Stimulated activated CD4-positive, alpha-beta T cell treated with anti-CD3 and anti-CD28 coated beads, Interleukin-2, amount 100 ng/mL, for 24 hours (primary cell): ENCODE measurements at places on chromosomes 1 and 21.

- no peak for DNase-seq
Observed at GRCh38 chr1:224781800-224782199, 147.7 kb upstream of the DNAH14 start.

DNA sequence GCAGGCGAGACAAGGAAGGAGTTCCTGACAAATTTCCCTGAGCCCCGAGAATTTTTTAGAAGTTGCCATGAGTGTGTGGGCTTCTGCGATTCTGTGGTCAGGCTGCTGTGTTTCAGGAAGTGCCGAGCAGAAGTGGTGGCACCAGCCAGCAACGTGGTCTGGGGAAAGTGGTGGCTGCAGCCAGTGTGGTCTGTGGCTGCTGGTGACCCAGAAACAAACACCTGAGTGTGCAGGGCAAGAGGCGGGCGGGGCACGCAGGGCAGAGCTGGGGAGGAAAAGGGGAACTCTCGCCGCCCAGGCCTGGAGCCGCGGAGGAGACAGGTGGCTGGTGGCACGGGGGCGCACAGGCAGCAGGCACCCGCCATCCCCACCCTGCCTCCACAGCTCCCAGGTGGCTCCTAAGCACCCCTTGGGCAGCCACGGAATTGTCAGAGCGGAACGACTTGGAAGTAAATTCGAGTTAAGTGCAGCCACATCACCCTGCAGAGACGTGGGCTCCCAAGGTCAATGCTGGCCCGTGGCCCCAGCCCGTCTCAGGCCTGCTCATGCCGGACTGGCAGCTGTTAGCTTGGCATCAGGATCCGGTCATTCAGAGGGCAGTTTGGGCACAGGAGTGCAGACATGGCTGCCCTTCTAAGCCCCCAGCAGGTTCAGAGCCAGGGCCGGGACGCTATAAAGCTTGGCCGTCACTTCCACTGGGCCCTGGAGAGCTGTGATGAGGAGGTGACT, 25.1 kb downstream of the PRDM16 start:
- no peak for DNase-seq

GRCh38 chr1:37574834-37575480, 18.2 kb downstream of the DNALI1 start:
- DNase-seq = no peak

DNA sequence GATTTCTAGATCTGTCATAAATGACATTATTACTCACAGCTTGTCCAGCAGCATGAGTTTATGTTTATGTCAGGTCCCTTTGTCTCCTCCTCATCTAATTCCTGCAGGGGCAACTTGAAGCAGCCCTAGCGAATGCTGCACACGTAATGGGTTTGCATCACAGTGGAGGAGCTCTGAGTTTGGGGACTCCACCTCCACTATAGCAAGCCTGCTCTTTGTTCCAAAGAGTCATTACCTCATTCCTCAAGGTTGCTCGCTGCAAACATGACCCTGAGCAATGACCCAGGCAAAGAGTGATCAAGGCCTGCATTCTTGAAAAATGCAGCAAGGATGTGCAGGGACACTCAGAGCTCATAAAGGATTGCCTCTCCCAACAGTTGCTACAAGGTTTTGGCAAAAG, 261.9 kb downstream of the HHIPL2 start:
- DNase-seq = no peak

DNA sequence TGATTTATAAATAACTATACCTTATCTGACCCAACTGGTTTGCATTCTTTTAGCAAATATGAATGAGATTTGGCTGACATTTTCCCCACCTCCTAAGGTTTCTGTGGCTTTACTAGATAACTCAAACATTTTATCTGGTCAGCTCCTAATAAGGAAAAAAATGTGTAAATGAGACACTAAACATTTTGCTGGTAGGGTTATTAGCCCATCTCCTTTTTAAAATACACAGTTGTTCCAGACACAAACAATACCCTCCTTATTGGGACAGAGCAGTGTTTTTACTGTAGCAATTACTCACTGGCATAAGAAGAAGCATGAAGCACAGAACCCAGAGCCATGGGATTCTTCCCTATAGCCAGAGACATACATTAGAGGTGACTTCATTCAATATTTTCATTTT, 53.8 kb upstream of the NUF2 start:
- no peak for DNase-seq

GRCh38 chr1:70277875-70278274, 56.7 kb downstream of the SRSF11 start:
- no peak for DNase-seq

DNA sequence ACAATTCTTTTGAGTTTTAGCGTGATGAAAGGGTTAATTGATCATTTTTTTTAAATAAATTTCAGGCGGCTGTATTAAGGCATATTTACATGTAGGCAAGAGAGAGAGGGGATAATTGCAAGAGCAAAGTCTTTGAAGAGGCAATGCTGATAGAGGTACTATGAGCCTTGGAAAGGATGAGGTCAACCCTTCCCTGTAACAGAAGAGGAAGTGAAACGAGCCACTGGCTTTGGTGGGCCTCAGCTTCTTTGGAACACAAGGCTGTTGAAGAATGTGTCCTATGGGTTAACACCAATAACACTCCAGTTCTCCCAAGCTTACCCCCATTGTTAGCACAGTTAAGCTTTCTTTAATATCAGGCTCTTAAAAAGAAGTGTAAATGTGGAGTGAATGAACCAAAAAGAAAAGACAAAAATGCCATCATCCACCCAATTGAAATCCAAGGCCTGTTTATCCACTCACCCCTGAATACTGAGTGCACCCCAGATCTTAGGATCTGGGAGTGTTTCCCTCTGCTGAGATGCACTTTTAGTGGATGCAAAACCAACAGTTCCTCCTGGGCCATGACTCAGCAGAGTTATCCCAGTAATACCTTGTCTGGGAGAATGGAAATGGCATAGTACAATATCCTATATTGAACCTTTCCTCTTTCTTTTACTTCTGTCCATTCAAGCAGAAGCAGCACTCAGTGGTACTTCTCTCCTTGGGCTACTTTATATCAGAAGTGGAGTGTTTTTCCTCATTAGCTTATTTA, 216.4 kb downstream of the SLC44A5 start:
- no peak for DNase-seq

DNA sequence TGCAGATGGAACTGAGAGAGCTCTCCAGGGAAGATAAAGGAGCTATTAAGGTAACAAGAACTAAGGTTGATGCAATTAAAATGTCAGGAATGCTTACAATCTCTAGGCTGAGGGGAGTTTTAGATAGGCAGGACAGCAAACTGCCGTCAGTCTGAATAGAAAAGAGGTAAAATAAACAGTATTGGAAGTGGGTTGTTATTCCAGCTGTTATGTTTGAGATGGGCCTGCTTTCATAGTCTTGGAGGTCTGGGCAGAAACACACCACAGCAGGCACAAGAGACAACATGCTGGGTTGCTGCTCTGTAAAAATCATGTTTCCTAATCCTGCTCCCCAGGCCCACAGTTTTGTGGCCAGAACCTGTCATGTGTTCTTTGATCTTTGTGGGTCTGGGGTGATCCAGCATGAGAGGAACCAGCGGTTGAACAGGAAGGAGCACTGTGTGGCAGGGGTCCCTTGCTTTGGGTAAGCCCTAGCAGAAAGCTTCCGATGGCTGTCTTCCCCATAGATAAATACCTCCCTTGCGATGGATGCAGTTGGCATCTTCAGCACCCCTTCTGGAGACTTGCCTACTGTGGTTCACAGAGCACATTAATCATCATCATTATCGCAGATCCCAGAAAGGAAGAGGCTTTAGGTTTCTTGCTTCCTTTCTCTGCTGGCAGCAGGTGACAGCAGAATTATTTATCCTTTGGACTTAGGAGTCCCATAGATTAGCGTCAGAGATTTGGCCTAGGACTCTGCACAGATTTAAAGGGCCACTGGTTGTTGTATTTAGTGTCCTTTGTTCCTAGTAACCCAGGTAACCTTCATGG, 97.1 kb downstream of the AK5 start:
- DNase-seq = no peak

DNA sequence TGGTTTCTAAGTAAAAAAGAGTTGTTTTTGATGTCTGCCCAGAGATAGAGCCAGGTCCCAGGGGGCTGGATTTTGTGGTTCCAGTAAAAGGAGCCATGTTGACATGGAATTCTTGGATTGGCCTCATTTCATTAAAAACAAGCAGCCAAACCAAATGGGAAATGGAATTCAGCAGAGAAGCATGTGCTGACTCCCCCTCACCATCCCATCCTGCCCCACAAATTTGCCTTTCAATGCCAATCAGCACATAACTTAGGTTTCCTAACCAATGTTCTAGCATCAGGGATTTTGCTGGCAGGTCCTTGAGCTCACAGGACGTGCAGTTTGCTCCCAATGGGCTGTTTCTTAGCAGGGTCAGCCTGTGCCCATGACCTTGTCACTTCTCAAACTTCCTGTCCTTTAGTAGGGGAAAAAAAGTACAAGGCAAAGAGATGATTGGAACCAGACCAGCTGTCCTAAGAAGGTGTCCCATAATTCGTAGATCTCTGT, 101.5 kb upstream of the GADD45A start:
- no peak for DNase-seq

- no peak for DNase-seq
Observed at GRCh38 chr1:44717156-44717555, 13.8 kb downstream of the RNU5D-1 start.

DNA sequence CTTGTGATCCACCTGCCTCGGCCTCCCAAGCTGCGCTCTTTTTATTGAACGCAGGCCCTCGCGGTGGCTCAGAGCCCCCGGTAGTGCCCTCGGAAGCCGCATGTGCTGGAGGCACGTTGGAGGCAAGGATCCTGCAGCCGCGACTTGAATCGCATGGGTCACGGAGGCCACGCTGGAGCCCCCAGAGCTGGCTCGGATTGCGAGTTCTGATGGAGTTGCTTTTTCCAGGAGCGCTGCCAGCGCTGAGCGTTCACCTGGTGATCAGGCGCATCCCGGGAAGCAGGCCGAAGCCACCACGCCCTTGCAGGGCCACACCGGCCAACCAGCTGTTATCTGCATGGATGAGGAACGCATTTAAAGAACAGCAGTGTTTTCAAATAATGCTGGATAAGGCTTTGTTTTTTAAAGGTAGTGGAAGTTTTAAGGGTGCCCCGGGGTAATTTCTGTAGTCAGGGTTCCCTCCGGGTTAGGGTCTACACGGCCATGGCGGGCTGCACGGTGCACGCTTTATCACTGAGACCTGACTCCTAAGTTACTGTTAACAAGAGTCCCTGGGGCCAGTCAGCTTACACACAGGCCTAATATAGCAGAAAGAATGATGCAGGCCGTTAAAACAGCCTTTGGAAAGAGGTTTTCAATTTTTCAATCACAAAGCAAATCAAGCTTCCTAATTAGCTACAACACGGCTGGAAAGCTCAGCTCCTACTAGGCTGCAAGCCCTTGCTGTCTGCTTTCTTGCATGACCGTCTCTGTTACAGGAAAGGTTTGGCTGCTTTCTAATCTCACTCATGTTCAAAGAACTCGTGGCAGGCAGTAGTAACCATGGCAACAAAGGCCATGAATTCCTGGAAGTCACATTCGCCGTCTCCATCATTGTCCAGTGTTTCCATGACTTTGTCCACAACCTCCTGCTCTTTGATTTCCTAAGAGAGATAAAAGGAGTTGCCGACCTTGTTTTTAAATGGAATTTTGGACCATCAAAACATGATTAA, 6.0 kb downstream of the S100B start:
- DNase-seq = no peak

DNA sequence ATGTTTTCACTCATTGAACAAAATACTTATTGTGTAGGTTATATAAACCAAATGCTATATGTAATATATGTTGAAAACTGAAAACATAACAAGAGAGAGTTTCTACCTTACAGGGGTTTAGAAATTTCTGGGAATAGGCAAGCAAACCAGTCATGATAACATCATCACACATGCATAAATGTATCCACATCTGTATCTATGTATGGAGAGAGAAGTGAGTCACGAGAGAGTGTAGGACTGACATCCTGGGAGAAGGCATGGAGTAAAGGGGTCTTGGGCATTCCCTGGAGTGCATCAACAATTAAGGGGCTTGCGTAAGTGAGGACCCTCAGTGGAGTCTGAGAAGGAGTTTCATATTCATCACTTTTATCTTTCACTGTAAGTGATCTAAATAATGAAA, 65.5 kb downstream of the PCNX2 start:
- no peak for DNase-seq

DNA sequence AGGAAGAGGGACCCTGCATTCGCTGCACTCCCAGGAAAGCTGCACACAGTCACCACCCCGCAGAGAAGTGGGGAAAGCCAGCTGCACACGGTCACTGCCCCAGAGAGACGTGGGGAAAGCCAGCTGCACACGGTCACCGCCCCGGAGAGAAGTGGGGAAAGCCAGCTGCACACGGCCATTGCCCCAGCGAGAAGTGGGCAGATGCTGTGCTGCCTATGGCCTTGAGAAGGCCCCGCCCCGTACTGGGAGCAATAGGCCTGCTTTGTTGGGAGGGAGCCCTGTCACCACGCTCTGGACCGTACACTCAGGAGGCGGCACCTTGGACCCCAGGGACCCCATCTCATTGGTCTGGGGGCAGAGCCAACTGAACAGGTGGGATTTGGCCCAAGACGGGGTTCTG, 4.3 kb upstream of the GPR153 start:
- DNase-seq = no peak

DNA sequence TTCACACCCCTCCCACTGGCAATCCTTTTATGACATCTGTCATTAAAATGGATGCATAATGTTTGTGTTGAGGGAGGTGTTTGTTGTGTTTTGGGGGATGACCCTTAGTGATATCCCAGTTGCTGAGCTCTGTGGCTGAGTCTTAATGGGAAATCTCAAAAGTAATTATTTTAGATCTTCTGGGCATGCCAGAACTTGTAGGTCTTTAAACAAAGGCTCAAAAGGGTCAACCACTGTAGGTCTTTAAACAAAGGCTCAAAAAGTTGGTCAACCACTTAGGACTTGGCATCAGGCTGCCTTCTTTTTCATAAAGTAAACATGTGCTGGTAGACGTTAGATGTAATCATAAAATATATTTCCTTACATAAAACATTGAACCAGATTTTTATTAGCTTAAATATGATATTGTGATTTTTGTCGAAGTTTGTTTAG, 78.0 kb downstream of the CDC14A start:
- DNase-seq = no peak

- DNase-seq = no peak
Observed at GRCh38 chr1:237179503-237179902, 137.5 kb downstream of the RYR2 start.
